Adipocyte (in vitro differentiated cells): ENCODE measurements at places on chromosomes 2 and 18.

DNA sequence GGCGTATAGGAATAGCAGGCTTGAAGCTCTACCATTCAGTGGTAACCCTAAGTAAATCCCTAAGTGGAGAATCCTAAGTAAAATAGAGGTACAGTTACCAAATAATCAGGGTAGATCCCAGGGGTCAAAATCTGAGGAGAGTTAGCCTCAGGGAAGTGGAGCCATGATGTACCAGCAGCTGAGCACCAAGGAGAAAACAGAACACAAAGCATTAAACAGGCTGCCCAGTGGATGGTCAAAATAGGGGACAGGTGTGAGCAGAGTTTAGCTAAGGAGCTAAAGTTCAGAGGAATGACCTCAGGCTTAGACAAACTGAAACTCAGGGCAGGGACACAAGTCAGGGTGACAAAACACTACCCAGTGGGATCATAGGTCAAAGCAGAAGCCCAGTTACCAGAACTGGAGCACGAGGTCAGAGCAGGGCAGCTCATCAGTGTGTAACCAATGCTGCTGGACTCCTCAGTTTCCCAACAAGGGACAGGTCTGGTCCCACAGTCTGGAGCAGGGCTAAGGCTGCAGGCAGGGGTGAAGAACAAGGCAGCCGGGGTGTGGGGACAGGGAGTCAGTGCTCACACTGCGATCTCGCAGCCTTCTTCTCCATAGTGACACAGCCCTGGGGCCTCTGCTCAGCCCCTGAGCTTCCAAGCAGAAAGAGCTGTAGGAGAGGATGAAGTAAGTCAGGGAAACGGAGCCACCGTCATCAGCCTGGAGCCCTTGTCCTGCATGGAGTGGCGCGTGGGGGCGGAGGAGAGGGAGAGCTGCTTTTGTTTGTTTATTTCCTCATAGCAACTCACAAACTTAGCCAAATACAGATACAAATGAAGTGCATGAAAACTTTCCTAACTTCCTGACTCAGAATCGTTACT lies 264.0 kb downstream of the MREG start:
- DNase-seq: peak; percentile 68

DNA sequence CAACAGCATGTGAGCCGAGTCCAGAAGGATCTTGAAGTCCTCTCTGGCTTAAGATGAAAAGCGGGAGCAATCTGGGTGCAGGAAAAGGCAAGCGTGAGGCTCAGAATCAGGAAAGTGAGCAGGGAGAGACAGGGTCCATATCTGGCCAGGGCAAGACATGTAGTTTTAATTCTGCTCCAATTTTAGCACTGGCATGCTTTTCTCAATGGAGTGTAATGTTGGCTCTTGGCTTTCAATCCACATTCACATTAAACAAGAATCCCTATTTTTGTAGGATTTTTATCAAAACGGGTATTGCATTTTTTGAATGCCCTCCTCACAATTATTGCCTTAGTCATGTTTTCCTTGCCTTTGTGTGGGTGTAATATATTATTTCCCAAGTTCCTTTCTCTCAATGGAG lies 6.0 kb downstream of the SPATA3 start:
- DNase-seq: peak; percentile 34

DNA sequence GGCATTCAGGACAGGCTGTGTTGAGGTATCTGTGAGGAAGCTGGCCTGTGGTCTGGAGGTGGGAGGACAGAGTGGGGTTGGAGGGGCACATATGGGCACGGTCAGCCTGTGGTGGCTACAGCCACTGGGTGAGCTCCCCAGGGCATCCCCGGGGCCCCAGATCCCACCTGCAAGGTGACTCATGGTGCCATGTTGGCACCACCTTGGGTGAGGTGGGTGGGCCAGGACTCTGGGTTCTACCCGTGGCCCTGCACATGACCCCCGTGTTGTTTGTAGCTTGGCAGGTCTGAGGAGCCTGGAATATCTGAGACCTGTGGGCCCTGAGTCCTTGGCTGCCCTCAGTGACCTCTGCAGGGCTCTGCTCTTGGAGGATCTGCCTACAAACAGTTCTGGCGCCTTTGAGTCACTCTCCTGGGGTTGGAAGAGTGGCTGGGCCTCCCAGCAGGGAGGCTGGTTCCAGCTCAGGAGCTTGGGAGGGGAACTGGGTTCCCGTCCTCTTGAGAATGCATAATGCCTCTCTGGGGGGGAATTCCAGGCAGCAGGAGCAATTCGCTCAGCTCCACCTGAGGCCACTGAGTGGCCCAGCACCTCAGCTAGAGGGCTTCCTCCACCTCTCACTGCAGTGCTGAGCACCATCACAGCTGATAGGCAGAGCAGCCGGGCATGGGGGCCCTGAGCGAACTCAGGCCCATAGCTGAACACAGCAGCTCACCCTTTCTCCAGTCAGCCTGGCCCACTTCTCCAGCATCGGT lies 105.1 kb downstream of the DYSF start:
- DNase-seq: no peak

DNA sequence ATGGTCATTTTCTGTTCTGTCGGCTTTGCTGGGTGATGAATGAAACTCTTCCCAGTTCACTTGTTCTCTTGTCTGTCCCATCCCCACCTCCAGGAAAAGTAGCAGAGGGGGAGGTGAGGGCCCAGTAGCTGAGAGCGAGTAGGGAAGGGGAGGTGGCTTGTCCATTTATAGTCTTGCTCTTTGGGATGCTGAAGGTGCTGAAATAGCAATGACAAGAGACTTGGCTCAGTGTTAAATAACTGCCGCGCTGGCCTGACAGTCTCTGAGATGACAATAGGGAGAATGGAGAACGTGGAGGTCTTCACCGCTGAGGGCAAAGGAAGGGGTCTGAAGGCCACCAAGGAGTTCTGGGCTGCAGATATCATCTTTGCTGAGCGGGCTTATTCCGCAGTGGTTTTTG lies at the start of gene SMYD1:
Gene SMYD1, plus strand, starts transcription at position 228 of the 400 bp plus-strand sequence. Its CDS starts 40 bp downstream, at position 268.
- DNase-seq: no peak

- DNase-seq: no peak
These were observed 248.6 kb downstream of the NR4A2 start for GRCh38 chr2:156083763-156084493.

- DNase-seq: no peak
These were observed 468.1 kb upstream of the FANCL start for GRCh38 chr2:58709274-58709673.
